ENCODE measurements at places on chromosomes 7 and 10.

DNA sequence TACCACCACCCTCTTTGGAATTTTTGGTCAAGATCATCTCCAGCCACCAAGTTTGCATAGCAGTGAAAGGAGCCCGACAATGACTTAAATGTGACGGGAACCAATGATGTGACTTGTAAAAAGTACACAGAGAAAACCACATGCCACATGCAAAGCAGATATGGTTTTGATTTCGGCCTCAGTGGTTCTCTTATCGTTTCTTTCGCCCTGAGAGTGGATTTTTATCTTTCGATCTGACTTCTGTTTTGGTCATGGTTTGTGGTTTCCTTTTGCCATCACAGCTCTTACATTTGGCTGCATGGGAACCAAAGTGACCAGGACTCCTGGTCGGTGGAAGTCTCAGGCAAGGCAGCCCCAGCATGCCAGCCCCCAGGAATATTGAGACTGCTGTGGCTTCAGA is 31.5 kb downstream of the TCF7L2 start:
- DNase-seq, result no peak

DNA sequence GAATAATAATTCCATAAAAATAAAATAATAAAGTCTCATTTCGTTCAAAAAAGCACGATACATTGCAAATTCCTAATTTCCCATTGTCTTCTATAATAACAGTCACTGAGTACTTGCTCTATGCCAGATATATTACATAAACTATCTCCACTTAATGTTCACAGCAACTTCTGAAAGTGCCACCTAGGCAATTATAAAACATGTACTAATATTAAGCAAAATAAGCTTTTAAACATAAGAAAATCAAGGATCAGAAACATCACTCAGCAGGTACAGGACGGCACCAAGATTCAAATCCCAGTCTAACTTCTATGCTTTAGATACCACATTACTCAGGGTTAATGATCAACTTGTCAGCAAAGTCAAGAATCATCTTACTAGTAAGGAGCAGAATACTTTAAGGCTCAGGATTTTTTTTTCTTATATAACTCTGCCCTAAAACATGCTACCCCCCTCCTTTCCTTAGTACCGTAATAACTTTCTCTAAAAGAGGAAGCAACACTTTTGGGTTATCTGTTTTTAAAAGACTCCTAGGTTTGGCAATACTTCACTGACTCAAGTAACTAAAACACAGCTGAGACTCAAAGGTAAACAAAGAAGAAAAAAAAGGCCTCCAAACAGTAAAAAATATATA is 51.3 kb downstream of the USP6NL start:
- no peak for DNase-seq

DNA sequence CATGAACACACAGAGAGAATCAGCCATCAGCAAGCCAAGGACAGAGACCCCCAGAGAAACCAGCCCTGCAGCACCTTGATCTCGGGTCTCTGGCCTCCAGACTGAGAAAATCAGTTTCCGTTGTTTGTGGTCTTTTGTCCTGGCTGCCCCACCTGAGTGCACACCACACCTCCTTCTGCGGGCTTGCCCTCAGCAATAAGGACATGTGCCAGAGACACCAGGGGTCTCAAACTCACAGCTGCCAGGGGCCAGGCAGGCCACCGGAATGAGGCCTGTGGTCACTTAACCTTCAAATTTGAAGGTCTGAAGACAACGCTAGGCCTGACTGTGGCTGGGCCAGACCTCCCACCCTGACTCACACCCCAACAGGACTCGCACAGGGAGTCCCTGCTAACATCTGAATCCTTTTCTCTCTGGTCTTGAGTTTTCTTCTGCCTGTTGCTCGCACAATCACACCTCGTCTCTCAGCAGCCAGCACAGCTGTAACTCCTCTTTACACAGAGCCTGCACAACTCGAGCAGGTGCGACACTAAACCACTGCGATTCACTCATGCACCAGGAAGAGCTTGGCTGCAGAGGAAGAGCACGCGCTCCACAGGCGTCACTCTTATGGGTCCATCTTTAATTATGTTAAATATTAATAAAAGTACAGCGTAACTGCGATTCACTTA is 86.2 kb downstream of the CHST15 start:
- DNase-seq, result no peak

GRCh38 chr7:80334196-80334595 is 177.7 kb downstream of the GNAT3 start:
- no peak for DNase-seq

- no peak for DNase-seq
Observed at GRCh38 chr7:105840981-105841749, 35.2 kb downstream of the ATXN7L1 start.

GRCh38 chr10:28594406-28594805 is 61.5 kb downstream of the WAC start:
- no peak for DNase-seq

DNA sequence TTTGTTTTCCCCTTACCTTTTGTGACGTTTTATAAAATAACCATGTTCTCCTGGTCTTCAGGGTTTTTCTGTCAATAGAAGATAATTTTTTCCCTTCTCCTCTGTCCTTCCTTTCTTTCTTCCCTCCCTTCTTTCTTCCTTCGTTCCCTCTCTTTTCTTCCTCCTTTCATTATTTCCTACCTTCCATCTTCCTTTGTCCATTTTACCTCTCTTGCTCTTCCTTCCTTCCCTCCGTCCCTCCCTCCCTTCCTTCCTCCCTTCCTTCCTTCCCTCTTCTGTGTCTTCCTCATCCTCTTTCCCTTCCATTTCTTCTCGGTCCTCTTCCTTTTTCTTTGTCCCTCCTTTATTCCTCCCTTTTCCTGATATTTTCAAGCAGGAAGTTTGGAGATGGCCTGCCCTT is 128.2 kb downstream of the TEX36 start:
- no peak for DNase-seq

GRCh38 chr7:106178593-106179134 is 66.6 kb upstream of the SYPL1 start:
- DNase-seq, result no peak

Measured in activated effector memory CD4-positive, alpha-beta T cell treated with Interleukin-2 at 50 U/mL for 16 hours (primary cell).